ENCODE measurements at places on chromosomes 6 and 20.

GRCh38 chr6:157649311-157650260 is 173.5 kb upstream of the SNX9 start:
- no peak for DNase-seq

DNA sequence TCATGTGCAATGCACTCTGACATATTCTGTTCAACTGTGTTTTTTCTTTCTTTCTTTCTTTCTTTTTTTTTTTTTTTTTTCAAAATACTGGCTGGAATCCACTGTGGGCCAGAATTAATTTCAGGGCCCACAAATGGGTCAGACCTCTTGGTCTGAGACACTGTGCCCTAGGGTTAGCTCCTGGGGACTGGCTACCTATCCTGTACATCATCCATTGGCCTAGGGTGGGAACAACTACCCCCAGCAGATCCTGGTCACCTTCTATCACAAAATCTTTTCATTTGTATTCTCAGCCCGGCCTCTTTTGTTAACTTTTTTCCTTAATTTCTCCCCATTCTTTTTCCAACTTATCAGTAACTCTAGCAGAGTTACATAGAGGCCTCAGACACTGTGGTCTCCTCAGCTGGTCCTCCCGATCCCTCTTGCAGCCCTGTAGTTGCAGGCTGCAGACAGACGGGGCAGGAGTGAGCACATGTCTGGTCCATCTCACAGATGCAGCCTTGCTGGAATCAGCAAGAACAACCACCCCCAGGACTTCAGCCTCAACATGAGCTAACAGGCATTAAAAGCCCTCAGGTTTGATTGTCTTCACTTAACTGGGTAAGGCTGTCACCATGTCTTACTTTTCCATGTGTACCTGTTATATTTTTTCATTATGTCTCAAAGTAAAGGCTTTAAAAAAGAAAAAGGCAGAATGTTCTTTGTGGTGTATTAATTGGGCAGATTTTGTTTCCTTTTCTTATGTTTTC is 41.3 kb downstream of the TXLNB start:
- DNase-seq: peak; percentile 24

- DNase-seq: no peak
Observed at GRCh38 chr20:2794866-2795447, 5.5 kb downstream of the CPXM1 start.

DNA sequence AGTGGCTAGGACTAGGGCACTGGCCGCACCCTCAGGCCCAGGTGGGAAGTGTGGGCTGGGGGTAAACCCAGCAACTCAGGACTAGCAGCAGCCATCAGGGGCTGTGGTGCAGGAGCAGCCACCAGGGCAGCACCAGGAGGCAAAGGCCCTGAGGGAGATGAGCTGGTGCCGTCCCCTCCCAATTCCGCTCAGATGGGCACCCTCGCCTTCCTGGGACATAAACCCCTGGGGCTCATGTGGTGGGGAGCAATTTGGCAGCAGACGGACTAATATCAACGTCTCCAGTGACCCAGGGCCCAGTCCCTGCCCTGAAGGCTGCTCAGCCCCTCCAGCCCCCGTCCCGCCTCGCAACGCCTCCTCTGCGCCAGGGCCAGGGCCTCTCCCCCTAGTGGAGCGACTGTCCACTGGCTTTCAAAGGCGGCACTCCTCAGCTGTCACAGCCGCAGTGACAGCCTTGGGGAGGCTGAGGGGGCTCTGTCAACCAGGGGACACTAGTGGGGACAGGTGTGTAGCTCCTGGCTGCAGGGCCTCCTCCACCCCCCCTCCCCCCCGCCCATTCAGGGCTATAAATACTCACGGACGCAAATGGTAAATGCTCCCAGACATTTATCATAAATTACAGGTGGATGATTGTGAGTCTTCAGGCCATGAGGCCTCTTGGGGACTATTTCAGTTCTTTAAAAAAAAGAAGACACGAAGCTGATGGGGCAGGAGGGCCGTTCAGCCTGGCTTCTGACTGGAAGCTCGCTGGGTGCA is 349.9 kb downstream of the ZFAND3 start:
- no peak for DNase-seq

DNA sequence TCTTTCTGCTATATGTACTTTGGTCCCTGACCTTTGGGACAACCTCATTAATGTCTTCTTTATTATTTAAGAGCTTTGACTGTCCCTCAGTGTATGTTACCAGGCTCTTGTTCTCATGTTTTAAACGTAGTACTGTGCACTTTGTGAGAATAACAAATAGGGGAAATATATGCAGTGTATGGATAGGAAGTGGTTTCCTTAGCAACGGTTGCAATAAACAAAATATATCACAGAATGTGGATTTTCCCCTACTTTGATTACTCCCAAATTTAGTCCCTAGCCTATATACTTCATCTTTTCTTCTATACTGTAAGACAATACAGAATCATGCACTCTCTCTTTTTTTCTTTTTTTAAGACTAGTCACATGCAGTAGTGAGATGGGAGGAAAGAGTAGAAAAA is 123.8 kb upstream of the AKIRIN2 start:
- DNase-seq: no peak

GRCh38 chr6:156977527-156978291 is 200.5 kb downstream of the ARID1B start:
- DNase-seq: no peak

DNA sequence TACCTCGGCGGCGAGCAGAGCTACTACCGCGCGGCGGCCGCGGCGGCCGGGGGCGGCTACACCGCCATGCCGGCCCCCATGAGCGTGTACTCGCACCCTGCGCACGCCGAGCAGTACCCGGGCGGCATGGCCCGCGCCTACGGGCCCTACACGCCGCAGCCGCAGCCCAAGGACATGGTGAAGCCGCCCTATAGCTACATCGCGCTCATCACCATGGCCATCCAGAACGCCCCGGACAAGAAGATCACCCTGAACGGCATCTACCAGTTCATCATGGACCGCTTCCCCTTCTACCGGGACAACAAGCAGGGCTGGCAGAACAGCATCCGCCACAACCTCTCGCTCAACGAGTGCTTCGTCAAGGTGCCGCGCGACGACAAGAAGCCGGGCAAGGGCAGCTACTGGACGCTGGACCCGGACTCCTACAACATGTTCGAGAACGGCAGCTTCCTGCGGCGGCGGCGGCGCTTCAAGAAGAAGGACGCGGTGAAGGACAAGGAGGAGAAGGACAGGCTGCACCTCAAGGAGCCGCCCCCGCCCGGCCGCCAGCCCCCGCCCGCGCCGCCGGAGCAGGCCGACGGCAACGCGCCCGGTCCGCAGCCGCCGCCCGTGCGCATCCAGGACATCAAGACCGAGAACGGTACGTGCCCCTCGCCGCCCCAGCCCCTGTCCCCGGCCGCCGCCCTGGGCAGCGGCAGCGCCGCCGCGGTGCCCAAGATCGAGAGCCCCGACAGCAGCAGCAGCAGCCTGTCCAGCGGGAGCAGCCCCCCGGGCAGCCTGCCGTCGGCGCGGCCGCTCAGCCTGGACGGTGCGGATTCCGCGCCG is 994 bp downstream of the FOXC1 start:
- DNase-seq: no peak

- no peak for DNase-seq
Observed at GRCh38 chr6:136950436-136951126, 28.5 kb downstream of the SLC35D3 start.

DNA sequence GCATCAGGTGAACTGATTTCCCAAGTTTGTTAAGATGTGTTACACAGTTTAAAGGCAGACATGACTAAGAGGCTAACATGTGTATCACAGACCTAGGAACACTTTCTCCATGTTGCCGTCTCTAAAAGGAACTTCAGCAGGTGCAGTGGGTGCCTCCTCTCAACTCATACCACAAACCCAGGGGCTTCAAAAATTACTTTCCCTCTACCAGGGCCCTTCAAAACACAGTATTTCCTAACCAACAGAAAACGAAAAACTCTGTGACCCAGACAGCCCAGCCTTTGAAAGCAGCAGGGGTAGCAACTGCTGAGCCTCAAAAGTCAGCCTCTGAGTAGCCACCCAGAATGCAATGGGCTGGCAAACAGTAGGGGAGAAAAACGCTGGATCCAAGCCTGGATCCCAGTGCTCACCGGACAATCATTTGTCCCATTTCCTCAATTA is 28.5 kb downstream of the B4GALT5 start:
- no peak for DNase-seq

GRCh38 chr6:43090559-43090956 is 14.4 kb downstream of the PTK7 start:
- DNase-seq: no peak

GRCh38 chr20:63541371-63541770 is 4.2 kb upstream of the PTK6 start:
- DNase-seq: no peak

DNA sequence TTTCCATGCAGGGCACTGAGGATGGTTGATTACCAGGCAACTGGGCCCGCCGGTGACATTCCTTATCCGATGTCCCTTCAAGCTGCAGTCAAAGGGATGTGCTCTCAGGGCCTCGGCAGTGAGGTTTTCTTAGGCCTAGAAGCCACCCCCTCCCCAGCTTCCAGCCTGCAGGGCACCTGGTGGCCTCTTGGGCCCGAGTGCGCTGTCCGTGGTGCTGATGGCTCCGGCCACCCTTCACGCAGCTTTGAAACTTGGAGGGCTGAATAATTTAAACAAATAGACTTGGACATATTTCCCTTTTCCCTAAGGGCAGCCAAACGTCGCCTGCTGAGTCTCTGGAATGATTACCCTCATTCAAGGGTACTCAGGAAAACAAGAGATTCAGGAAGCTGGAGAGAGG is 8.9 kb upstream of the MLN start:
- peak; percentile 15 for DNase-seq
